ENCODE measurements at places on chromosomes 3 and 15.
A peak's percentile ranks its signal among the peaks of the same experiment; 100 is the strongest.

DNA sequence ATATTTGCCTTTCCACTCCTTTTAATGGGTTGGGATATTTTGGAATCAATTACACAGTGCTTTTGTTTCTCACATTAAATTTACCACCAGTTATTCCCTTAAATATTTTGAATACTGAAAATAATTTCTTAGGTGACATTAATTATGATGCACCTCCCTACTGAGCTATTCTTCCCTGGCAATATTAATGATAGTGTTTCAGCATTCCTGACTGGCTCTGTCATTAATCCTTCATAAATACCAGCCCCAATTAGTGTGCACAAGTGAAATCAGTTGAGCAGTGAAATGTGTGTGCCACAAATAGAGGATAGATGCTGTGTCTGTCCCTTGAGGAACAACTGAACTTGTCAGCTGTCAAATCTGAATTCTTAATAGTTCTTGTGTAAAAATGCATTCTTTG lies 304.0 kb downstream of the CACNA2D3 start:
- DNase-seq: no peak

DNA sequence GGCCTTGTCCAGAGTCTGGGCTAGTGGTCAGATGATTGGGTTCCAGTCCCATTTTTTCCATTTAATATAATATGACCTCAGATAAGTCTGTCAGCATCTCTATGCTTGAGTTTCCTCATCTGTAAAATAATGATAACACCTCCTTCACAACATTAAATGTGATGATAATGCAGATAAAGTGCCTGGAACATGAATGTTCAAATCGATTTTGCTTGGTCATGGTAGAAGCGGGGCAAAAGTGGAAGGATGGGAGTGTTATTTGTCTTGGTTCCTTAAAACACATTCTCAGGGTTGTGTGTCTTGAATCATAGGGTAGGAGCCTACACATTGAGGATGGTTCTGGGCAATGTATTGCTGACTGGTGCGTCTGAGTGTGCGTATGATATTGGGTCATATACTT lies 16.9 kb downstream of the ARIH2 start:
- DNase-seq: no peak

- DNase-seq: no peak
Measured at GRCh38 chr15:33314069-33314468, 3.3 kb downstream of the RYR3 start.

DNA sequence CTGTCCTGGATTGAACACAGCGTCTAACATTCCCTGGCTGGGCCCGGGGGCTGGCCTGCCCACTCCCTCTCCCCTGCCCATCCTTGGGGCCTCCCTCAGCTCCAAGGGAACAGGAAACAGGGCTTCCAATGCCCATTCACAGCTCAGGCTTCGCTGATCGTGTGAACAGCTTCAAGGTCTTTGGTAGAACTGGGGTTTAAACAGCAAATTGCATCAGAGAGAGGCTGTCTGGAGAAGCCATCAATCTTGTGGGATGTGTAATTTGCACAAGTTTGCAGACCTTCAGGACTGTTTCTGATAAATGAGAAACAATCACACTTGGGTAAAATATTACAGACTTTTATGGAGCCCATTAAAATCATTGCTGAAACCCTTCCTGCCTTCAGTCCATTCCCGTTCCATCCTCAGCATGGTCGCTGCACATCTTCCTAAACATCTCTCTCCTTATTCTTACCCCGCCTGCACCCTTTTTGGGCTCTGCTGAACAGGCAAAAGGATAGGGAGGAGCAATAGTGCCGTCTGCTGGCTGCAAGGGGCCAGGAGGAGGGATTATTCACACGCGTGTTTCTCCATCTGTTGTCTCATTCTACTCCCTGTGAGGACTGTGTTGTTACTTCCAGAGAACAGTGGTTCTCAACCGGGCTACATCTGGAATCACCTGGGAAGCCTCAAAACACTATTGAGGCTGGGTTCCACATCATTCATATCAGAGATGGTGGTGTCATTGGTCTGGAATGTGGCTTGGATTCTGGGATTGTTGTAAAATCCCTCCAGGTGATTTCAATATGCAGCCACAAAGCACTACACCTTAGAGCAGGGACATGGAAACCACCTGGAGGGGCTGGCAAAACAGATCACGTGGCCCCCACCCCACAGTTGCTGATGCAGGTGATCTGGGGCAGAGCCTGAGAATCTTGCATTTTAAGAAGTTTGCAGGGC lies 116.3 kb downstream of the CLSTN2 start:
- no peak for DNase-seq

GRCh38 chr3:164476631-164477030 lies 601.7 kb downstream of the SI start:
- no peak for DNase-seq

DNA sequence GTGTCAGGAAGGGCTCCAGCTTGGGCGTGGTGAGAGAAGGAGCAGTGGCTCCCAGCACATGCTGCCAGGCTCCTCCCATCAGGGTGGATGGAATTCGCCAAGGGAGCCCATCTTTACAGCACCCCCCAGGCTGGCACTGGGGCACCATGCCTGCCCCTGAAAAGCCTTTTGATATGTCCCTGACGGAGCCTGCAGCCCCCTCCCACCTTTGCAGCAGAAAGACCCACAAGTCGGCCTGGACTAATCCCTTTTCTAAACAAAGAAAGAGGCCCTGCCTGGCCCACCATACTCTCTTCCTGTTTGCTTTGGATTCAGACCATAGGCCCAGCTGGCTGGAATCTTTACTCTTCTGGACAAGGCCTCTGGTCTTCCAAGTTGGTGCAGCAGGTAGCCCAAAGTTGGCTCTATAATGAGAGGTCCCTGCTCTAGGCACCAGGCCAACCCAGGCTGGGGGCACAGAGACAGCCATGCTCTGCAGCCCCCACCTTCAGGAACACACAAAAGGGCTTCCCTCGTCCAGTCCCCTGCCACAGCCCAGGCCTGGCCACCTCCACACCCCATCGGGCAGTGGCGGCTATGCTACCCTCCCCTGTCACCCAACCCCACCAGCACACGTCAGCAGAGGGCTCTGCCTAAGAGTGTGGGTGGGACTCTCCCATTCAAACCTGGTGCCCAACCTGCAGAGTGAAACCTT lies 5.4 kb downstream of the ANPEP start:
- DNase-seq: no peak

- peak; percentile 90 for DNase-seq
Measured at GRCh38 chr15:33194704-33195670, at the start of gene FMN1. Gene FMN1, minus strand, starts transcription at chr15:33194714. Its CDS starts 39,800 bp downstream, at chr15:33154914.

- no peak for DNase-seq
Measured at GRCh38 chr3:43953380-43953779, 262.6 kb downstream of the ABHD5 start.

DNA sequence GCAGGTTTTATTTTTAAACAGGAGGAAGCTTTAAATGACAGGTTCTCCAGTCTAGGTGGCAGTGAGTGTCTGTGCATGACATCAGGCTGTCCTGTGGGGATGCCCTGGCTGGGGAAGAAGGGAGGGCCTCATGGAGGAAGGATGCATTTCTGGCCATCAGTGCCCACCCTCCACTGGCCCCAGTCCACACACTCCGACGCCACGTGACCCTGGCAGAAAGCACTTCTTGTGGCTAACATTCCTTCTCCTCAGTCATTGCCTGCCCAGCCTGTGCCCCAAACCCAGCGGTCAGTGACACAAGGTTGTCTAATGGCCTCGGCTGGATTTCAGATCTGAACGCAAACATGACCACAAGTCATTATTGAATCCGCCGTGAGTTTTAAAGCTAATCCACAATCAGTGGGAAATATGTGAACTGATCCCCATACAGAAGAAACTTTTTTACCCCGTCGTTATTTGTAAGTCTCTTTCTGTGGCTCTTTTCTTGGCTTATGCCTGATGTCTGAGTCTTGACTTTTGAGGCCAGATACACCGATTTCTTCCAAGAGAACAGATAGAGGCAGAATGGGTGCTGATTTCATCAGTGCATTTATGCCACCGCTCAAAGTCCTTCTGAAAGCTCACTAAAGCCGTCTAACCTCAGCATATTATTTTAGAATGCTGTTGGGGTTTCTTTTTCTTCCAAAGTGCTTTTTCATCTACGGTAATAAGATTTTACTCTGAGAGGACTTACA lies 17.3 kb upstream of the LRRK1 start:
- no peak for DNase-seq

GRCh38 chr15:101148166-101148880 lies 103.5 kb downstream of the CHSY1 start:
- DNase-seq: no peak

DNA sequence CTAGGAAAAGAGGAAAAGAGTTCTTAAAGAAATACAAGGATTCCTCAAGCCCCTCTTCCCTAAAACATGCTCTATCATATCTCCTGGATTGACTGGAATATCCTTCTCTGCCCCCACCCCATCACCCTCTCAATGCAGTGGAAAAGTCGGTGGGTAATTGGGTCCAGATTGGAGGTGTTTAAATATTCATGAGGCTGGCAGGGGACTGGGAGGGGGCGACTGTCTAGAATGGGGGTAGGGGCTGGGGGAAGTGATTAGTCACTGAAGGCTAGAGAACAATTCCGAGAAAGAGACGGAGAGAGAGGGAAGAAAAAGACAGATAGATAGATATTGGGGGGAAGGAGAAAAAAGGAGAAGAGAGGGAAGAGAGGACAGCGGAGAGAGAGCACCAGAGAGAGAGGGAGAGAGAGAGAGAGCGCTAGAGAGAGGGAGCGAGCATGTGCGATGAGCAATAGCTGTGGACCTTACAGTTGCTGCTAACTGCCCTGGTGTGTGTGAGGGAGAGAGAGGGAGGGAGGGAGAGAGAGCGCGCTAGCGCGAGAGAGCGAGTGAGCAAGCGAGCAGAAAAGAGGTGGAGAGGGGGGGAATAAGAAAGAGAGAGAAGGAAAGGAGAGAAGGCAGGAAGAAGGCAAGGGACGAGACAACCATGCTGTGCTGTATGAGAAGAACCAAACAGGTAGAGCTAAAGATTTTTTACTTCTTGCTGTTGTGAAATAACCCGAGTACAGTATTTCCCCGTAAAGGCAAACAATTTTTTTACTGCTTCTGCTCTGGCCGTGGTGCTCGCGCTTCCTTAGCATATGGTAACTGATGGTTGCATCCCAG lies at the start of gene GAP43:
GAP43 (plus strand) TSS at position 467 of the 825 bp plus-strand sequence; CDS start at position 647, 180 bp downstream.
- no peak for DNase-seq

DNA sequence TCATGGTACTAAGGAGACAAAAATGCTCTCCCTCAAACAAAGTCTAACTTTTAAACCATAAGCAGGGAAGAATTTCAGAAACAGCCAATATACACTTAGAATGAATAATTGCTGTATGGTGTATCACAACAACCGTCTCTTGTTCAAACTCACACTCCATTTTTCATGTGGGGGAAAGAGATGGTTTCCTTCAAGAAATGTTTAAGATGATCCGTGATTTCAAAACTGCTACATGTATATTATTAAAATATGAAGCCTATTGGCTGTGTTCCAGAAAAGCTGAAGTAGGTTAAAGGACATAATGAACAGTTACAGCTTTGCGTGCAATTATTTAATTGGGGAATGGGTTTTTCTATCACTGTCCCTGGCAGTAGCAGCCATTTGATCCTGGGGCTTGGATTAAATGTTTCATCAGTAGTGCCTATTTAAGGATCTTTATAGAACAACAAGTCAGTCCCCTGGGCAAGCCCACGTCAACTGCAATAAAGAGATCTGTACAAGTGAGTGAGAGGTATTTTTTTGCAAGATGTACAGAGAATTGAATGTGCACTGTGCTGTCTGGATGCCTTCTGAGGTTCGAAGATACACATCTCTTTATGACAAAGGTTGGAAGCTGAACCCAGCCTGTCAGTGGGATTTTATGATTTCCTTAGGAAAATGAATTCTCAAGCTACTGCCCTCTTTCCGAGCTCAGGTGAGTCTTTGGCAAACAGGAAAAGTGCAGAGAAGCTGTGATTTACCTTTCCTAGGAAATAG lies 337.2 kb upstream of the RARB start:
- no peak for DNase-seq

GRCh38 chr15:60774829-60775463 lies 296.0 kb upstream of the ICE2 start:
- DNase-seq: no peak

DNA sequence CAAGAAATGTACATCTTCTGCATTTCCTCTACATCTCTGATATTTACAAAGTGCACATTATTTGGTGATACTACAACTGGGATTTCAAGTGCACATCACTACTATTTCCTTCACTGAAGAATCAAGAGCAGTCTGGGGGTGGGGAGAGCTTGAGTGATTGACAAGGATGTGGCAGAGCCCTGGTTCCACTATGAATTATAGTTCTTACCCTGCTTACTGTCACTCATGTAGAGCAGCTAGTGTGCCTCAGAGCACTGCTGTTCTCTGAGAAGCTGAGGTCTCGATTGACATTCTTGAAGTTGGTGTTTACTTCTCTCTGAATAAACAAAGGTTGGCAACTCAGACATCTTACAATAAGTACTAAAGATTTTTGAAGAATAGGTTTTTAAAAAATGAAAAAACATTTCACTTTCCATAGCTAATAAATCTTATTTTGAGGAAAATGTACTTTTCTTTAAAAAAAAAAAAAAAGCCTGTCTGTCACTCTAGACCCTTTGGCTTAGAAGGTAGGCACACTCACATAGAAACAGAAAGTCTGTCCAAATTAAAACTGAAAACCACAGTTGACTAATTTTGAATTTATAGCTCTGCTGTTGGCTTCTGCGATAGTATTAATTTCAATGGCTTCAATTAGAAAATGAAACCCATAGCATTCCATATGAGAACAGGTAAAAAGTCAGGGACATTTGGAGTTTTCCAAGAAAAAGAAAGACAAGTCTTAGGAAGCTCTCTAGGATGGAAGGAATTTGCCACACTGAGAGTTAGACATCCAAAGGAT lies 5.6 kb downstream of the GREM1 start:
- DNase-seq: no peak

- no peak for DNase-seq
Measured at GRCh38 chr15:90115783-90116182, 13.5 kb upstream of the IDH2 start.

DNA sequence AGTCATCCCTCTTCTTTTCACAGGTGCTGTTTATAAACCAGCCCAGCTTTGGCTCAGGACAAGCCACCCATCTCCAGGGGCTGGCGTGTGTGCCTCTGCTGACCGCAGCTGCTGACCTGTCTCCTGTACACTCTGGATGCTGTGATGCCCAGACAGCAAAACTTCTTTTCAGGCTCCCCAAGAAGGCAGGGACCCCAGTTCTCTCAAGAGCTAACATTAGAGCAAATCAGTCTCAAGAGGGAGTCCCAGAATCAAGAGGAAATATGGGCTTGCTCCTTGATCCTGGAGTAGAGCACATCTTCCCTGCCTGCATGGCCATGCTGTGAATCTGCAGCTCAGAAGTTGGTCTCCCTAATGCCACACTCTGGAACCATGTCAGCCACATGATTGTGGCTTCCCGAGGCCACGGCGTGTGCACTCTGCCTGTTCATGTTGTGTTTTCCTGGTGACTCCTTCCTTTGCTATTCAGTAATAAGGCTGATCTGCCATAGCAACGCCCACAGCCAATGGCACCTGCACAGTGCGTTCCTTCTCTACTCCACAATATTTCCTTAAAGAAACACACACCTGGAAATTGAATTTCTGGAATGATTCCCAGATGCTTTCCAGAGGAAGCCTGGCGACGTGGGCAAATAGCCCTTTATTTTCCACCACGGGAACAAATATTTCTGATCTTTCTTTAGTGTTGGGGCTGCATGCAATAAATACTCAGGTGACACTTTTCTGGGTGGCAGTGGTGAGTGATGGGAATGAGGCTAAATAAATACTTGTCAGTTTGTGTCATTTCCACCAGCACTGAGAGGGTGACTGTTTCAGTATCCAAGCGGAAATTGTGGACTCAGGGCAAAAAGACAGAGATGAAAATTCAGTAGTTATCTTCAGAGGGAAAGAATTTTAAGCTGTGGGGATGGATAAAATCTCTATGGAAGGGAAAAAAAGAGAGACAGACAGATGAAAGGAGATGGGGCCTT lies 21.9 kb upstream of the THSD4 start:
- no peak for DNase-seq

All from stimulated activated CD4-positive, alpha-beta T cell treated with anti-CD3 and anti-CD28 coated beads, Interleukin-2, amount 100 ng/mL, for 4 hours (primary cell).